ENCODE measurements at places on chromosomes 11 and 22.

DNA sequence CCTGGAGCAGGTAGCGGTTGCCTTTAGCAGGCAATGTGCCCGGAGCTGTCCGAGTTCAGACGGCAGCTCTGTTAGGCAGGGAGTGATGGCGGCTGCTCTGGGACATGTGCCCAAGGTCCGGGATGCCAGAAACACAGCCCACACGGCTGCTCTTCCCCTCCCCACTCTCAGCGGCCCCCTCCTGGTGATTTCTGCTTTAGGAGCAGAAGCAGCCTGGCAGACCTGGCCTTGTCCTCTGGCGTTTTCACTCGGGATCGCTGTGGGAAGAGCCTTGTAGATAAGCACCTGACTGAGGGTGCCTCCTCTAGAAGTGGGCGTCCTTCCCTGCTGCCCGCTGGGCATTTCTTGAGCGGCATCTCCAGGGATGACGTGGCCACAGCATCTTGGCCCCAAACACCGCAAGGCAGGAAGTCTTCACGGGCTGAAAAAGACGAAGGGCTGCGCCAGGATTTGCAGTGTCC, 392.2 kb downstream of the TBC1D22A start:
- peak; percentile 95 for DNase-seq

DNA sequence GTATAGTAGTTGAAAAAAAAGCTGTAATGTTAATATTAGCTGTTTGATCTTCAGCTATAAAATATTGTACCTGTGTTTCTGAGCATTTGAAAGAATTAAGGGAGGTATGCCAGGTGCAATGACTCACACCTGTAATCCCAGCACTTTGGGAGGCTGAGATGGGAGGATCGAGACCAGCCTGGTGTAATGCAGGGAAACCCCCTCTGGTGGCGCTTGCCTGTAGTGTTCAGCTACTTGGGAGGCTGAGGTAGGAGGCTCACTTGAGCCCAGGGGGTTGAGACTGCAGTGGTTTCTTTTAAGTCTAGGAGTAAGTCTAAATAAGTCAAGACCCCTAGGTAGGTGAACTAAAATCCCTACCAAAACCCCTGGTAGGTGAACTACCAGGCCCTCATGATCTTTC, 37.1 kb downstream of the TAF1D start:
- DNase-seq: no peak

DNA sequence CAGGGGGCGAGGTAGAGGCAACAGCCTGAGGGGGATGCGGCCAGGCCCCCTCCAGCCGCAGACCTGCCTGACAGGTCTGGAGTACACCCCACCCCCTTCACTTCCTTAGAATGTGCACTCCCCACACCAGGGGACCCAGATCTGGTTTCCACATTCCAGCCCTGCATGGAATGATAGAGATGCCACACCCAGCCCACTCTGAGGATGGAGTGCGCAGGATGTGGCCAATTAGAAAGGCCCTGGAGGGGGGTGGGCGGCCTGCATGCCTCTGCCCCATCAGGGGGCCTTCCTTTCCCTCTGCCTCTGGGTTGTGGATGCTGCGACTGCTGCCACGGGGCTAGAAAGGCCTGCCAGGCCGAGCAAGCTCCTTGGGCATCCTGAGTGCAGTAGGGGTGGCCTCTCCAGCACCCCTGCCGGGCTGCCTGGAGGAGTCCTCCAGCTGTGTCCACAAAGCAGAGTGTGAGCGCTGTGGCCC, 28.2 kb upstream of the MGAT3 start:
- DNase-seq: no peak

GRCh38 chr11:15180212-15180792, 65.6 kb downstream of the INSC start:
- DNase-seq: no peak

- peak; percentile 97 for DNase-seq
These were observed 4.0 kb downstream of the LRP4 start for GRCh38 chr11:46914363-46914762.

Measured in osteoblast (primary cell).